ENCODE measurements at places on chromosomes 5 and 9.

DNA sequence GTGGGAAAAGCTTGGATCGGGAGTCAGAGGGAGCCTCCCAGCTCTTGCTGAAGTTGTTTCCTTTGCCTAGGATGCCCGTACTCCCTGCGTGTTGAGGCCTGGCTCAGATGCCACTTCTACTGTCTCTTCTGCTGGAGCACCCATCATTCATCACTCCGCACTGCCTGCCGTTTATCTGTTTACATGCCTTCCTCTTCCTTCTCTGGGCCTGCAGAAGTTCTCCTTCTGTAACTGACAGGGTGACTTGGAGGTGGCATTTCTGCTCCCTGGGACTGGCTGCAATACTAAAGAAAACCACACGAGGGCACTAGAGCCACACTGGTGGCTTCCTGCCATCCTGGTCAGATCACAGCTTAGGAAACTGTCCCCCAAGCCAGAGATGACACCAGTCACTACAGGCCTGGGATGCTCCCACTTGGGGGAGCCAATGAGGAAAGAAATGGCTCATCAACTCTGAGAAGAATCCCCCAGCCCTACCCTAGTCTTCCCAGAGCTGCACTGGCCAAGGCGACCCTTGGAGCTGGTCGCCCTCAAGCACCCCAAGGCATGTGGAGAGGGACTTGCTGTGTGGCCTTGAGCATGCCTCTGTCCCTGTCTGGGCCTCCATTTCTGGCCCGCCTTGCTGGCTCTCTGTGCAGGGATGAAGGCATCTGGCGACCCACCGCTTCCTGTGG is 9.7 kb upstream of the SLC25A51 start:
- DNase-seq: peak; percentile 82

DNA sequence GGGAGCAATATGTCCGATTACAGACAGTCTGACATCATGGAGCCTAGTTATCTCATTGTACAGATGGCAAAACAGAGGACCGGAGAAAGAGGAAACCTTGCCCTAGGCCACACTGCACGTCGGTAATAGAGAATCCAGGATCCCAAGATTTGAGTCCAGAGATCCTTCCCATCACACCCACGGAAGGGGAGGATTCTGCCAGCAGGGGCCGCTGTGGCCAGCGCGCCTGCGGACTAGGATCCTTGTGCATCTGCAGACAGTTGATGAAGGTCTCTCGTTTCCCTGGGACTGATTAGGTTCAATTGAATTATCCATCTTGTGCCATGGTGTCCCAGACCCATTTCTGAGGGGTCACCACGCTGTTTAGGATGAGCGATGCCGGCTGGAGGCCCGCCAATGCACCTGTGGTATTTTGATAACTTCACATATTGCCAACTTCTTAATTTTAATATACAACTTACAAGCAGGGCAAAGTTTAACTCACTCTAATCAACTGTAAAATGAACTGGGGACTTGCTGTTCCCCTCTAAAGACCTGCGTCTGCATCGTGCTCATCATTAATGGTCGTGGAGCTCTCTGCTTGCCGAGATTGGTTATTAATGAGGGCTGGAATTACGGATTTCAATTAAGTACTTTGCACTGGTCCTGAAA is 592.7 kb upstream of the BRINP1 start:
- peak; percentile 73 for DNase-seq

DNA sequence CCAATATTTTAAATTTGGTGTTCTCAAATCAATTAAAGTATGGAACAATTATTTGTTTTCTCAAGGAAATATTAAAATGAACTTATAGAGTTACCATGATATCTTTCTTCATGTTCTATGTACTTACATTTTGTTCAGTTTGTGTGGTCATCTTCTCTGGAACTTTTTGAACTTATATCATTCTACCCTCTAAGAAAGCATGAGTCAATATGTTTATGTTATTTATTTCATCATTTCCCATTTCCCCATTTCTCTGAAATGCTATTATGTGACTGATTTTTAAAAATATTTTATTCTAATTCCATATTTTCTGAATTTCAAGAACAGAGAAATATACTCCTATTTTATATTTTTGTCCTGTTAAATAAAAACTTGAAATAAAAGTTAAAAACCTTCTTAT is 123.5 kb upstream of the ACOT12 start:
- DNase-seq: no peak

- no peak for DNase-seq
Measured at GRCh38 chr9:88691811-88692210, 156.8 kb downstream of the NXNL2 start.

DNA sequence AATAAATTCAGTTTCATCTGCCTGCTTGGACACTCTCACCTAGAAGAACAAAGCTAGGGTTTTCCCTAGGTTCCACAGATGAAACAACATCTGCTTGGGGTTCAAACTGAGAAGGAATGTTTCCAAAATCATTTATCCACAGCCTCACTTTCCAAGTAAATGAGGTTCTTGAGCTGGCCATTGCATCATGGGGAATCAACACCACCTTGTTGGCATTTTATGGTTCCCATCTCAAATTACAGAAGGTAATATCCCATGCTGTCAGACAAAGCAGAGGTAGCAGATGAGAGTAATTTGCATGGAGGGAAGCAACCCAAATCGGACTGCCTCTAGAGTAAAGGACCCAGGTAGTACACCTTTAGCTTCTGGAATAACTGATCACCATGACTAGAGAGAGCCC is 10.5 kb upstream of the NR4A3 start:
- no peak for DNase-seq

DNA sequence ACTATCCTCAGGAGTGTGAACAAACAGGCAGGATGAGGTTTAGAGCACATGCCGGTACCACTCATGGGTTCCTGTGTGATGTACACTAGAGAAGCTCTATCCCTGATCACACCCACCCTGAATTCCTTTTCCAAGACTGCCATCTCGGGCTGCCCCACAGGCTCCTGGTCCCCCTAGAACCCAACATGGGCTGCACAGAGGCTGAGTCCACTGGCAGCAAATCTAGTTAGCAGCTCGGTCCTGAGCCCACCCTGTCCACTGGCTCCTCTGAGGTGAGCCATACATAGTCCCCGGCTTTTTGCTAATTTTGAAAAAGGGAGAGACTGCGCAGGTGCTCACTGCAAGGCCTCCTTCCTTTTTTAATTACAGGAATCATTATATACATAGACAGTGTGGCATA is 227.0 kb downstream of the FSTL4 start:
- no peak for DNase-seq

GRCh38 chr5:32942225-32942989 is 231.3 kb downstream of the NPR3 start:
- no peak for DNase-seq

- no peak for DNase-seq
Measured at GRCh38 chr5:80122579-80122978, 87.4 kb downstream of the THBS4 start.

DNA sequence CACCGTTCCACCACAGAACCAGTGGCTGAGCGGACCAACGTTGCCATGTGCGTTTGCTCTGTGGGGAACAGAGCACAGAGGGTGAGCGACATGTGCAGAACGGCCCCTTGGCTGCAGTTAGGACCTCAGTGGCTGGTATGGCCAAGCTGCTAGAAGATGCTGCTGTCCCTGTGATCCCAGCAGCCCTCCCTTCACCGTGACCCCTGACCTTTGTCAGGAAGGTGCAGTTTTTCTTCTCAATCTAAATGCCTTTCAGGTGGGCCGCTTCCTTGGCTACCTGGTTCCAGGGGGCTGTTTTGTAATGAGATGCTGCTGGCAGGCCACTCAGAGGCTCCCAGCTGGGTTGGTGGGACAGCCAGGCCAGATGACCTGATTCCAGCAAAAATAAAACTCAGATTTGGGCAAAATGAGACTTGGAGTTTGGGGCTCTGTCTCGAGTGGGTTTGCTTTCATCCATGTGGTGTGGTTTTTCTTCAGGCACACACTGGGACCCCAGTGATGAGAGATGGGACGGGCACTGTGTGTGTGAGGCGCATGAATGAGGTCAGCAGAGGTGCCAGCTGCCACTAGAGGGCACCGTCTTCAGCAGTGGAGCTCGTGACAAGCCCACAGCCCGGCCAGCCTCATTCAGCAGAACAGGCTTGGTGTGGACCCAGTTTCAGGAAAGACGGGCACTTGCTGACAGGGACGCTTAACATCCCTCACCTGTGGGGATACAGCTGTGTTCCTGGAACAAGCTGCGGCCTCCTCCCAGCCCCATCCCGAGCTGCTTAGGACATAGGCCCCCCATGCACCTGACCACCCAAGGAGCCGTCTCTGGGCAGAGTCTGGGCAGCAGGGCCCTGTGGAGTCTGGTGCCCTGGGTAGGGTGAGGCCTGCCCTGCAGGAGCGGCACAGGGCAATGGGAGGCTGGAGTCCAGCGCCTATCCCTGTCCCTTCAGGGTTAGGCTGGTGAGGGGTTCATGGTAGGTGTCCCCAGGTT is 4.1 kb downstream of the MRPS2 start:
- peak; percentile 63 for DNase-seq

- no peak for DNase-seq
Measured at GRCh38 chr9:134376386-134377142, 50.3 kb downstream of the RXRA start.

DNA sequence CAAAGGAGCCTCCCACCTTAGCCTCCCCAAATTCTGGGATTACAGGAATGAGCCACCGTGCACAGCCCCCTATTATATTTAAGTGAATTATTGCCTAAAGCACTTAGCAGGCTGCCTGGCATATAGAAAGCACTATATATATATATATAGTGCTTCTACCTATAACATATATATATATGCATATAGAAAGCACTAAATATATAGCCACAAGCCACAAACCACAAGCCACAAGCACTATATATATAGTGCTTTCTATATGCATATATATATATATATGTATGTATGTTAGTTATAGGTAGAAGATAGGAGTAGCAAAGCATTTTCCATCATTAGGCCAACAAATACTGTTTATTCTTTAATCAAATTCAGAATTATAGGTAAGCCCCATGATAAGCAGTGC is 185.8 kb downstream of the CWC27 start:
- no peak for DNase-seq

- DNase-seq: no peak
Measured at GRCh38 chr5:136743052-136743451, 377.7 kb upstream of the TRPC7 start.

- no peak for DNase-seq
Measured at GRCh38 chr9:75483636-75484035, 395.3 kb downstream of the OSTF1 start.

- peak; percentile 60 for DNase-seq
Measured at GRCh38 chr5:170791325-170791954, 7.9 kb downstream of the GABRP start.

DNA sequence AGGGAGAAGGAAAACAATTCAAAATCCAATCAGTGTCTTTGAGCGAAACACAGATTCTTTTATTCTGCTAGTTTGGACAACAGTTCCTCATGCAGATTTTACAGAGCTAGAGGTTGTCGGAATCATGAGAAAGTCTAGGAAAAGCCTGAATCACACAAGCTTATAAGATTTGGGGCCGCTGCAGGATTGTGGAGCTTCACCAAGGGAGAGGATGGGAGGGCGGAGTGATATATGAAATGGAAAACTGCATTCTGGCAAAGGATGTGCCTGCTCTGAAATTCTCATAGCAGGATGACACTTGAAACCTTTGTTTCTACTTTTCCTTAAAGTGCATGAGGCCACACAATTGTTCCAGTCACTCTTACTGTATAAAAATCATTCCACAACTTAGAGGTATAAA is 134.3 kb downstream of the OR2K2 start:
- no peak for DNase-seq

DNA sequence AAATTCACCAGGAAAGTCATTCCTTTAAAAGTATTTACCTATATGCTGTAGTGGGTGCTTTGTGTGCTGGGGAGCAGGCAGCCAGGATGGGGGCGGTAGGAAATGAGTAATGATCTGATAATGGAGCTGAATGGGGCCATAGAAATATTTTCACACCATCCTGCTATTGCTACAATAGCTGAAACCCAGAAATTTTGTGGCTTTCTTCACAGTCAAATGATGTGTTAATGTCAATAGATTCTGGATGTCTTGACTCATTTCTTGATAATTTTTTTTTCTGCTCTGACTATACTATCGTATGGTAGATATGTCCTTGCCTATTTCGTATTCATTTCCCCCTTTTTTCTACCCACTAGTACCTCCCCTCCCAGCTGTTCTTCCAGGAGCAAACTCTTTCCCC is 59.5 kb downstream of the RORB start:
- DNase-seq: peak; percentile 78

DNA sequence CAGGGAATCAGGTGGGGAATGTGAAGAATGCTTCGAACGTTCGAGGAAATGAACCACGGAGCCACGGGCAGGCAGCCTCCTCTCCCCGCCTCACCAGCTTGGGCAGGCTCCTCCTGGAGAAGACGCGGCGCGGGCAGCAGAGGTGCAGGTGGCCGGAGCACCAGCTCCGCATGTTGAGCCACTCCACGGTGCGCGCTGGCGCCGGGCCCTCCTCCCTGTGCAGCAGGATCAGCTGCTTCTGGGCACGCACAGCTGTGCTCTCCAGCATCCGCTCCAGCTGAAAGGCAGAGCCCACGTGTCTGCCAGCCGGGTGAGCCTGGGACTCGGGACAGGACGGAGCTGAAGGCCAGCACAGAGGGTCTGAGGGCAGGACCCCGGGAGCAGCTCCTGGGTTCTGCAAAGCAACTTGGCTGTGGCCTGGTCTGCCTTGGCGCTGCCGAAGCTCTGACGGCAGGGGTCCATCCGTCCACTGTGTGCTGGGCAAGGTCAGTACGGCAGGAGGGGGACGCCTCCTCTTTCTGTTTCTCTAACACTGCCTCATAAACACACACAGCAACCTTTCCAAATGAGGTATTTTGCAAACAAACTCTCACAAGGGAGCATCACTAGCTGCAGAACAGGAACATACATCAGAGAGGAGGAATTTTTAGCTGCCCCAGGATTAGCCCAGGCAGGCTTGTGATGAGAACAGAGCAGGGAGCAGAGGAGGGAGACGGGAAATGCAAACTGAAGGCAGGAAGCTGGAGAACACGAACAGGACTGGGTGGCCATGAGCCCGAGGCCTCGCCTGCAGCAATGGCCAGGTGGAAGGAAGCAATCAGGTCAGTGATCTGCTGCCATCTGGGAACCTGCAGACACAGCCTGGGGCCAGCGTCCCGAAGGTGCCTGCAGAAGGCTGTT is 20.1 kb upstream of the NSMF start:
- DNase-seq: no peak

DNA sequence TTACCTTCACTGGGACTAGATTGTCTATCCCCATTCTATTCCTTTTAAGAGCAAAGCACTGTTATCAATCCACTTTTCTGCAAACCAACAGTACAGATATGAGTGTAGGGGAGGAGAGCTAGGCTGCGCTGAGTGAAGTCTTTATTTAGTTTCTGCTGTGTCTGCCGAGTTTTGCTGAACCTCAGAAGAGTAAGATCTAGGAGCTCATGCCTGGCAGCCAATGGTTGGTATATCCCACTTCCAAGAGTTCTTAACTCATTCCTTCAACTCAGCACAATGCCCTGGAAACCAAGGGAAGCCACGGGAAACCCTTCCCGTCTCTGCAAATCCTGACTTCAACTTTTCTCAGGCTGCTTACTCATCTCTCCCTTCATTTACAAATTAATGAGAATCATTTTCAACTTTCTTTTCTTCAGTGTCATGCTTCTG is 58.0 kb upstream of the JAK2 start:
- DNase-seq: no peak
